Effector memory CD8-positive, alpha-beta T cell (primary cell): ENCODE measurements at places on chromosomes 7 and 10.
A peak's percentile ranks its signal among the peaks of the same experiment; 100 is the strongest.

- no peak for DNase-seq
- no peak overlapping the region for H3K27ac ChIP-seq
- no peaks in the 10 kb centered on the region for H3K36me3 ChIP-seq
- H3K4me1 ChIP-seq, result no peaks in the 10 kb centered on the region
These were observed 158.9 kb downstream of the EGFR start for GRCh38 chr7:55177589-55178261.

DNA sequence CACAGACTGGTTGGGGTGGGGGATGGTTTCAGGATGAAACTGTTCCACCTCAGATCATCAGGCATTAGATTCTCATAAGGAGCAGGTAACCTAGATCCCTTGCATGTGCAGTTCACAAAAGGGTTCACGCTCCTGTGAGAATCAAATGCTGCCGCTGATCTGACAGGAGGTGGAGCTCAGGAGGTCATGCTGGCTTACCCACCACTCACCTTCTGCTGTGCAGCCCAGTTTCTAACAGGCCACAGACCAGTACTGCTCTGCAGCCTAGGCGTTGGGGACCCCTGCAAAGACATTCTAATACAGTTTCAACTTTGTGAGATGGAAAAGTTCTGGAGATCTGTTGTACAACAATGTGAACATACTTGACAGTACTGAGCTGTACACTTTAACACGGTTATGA lies 39.9 kb downstream of the STRA8 start:
- no peak for DNase-seq
- H3K27me3 ChIP-seq, result peaks cover 14% of the 10 kb centered on the region
- H3K27ac ChIP-seq, result no peak overlapping the region
- H3K36me3 ChIP-seq, result no peaks in the 10 kb centered on the region
- H3K4me1 ChIP-seq, result no peaks in the 10 kb centered on the region

GRCh38 chr7:30922596-30922995 lies 10.9 kb downstream of the AQP1 start:
- H3K27me3 ChIP-seq, result no peaks in the 10 kb centered on the region
- H3K27ac ChIP-seq, result no peak overlapping the region
- no peaks in the 10 kb centered on the region for H3K4me1 ChIP-seq
- H3K36me3 ChIP-seq, result no peaks in the 10 kb centered on the region
- no peak for DNase-seq
- no peak overlapping the region for H3K4me3 ChIP-seq

GRCh38 chr10:35768731-35769130 lies 126.6 kb upstream of the FZD8 start:
- DNase-seq, result no peak
- H3K4me3 ChIP-seq, result no peak overlapping the region
- no peaks in the 10 kb centered on the region for H3K27me3 ChIP-seq
- H3K27ac ChIP-seq, result no peak overlapping the region
- no peaks in the 10 kb centered on the region for H3K4me1 ChIP-seq
- H3K36me3 ChIP-seq, result peaks cover 3% of the 10 kb centered on the region

DNA sequence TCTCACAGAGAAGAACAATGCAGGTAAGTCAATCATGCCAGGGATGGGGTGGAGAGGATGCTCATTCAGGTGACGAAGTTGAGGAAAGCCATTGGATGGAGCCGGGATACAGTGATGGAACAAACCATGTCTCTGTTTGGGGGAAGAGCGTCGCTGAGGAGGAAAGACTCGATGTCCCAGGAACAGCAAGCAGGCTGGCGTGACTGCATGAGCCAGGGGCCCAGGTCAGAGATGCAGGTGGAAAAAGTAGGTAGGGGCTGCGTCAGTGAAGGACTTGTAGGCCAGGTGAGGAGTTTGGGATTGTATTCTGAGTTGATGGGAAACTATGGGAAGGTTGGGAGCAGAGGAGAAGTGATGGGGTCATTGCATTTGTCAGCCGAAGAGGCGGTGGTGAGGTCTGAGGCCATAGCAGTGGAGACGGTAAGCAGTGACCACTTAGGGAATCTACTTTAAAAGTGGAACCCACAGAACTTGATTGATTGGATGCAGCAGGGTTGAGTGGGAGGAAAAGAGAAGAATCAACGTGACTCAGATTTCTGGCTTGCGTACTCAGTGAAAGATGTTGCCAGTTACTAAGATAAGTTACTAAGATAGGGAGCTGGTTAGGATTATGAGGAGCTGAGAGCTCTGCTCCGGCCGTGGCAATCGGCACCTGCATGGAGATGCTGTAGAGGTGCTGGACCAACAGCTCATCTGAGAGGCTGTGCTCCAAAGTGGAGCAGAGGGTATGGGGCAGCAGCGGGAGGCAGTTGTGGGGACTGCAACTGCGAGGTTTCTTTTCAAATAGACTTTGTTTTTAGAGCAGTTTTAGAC lies 12.5 kb upstream of the IL2RA start:
- H3K36me3 ChIP-seq, result peaks cover 6% of the 10 kb centered on the region
- H3K4me3 ChIP-seq, result peak overlapping the region; percentile 7
- peaks cover 34% of the 10 kb centered on the region for H3K27me3 ChIP-seq
- no peak overlapping the region for H3K27ac ChIP-seq

GRCh38 chr7:23207884-23208283 lies 26.0 kb downstream of the NUP42 start:
- no peaks in the 10 kb centered on the region for H3K36me3 ChIP-seq
- H3K27me3 ChIP-seq, result peaks cover 20% of the 10 kb centered on the region
- no peak overlapping the region for H3K27ac ChIP-seq
- DNase-seq, result no peak

DNA sequence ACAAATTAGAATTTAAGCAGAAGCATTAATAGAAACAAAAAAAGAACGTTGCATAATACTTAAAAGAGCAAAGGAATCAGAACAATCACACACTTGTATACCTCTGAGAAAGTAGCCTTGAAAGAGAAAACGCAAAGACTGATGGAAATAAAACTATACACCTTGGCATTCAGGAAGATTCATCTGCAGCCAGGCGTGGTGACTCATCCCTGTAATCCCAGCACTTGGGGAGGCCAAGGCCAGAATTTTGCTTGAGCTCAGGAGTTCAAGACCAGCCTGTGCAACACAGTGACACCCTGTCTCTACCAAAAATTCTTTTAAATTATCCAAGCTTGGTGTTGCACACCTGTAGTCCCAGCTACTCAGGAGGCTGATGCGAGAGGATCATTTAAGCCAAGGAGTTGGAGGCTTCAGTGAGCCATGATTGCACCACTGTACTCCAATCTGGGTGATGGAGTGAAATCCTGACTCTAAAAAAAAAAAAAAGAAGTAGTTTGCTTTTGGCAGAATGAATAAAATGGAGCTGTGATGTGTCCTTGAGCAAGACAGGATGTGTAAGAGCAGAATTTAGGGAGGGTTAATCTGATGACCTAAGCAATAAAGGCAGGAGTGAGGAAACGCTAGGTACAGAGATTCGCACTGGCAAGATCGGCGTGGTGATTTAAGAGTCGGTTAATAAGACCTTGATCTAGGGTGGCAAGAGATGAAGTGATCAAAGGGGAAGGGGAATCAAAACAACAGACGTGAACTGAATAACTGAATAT lies 75.8 kb upstream of the NRP1 start:
- no peaks in the 10 kb centered on the region for H3K36me3 ChIP-seq
- H3K27me3 ChIP-seq, result peaks cover 45% of the 10 kb centered on the region
- H3K4me1 ChIP-seq, result no peaks in the 10 kb centered on the region
- no peak overlapping the region for H3K27ac ChIP-seq
- H3K4me3 ChIP-seq, result no peak overlapping the region
- no peak for DNase-seq

DNA sequence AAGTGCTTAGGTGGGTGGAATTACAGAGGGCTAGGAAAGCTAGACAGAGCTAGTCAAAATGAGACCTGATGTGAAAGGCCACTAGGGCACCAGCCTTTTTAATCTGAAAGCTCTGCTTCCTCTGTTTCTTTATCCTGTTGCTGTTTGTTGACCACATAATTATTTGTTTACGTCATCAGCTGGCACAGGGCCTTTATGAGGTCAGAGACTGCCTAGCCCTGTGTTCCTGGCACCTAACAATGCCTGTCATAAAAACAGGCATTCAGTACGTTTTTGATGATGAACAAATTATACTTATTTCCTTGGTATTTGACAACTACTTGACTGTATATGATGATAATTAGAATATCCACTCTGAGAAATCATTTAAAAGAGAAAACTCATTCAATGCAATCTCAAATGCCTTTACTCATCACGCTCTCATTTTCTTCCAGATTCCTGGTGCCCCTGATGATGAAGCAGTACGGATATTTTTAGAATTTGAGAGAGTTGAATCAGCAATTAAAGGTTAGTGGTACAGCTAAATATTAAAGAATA lies 26.0 kb downstream of the RBM17 start:
- no peak for DNase-seq
- H3K27ac ChIP-seq, result peak overlapping the region; percentile 3
- peaks cover 3% of the 10 kb centered on the region for H3K4me1 ChIP-seq

DNA sequence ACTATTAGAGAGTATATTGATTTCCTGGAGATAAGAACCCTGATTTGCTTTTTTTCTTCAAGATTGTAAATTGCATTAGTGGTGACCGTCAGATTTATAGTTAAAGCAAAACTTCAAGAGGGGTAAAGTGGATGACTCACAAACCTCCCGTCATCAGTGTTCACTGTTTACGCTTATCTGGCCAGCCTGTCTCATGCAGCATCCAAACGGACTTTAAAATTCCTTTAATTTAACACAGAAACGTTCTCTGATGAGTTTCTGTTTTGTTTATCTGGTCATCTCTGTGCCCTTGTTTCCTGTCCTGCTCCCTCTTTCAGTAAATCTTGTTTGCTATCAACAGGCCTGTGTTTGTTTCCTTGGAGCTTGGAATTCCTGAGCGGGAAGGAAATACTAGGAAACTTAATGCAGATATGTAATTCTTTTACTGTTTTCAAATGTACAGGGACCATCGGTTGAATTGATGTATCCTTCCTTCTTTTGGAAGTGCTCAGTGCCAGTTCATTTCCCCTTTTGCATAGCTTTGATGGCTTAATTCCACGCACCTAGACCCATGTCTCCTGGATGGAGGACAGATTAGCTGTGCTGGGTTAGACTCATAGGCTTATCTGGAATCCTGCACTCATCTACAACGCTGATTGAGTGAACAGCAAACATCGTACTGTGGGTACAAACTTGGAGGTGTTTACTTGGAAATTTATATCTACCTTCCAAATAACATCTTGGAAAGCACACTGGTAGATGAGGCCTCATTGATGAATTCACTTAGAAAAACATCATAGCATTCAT lies 21.3 kb downstream of the PTPRE start:
- no peak for DNase-seq
- no peaks in the 10 kb centered on the region for H3K4me1 ChIP-seq
- no peak overlapping the region for H3K4me3 ChIP-seq
- H3K27me3 ChIP-seq, result no peaks in the 10 kb centered on the region
- no peak overlapping the region for H3K27ac ChIP-seq
- H3K36me3 ChIP-seq, result no peaks in the 10 kb centered on the region

DNA sequence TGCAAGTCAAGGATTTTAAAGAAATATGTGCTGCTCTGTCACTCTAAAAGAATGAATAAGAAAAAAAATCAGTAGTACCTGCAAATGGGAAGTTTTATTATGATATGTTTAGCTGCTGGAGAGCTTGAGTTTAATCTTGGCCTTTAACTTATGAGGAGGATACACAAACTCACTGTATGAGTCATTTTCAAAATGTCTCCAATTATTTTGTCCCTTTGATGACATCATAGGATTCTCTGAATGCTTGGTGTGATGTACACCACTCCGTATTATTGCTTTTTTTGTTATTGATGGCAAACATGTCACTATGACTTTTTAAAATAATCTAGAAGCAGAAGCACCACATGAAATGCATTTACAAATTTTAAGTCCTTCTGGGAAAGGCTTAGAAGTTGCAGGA lies 125.8 kb downstream of the RALA start:
- no peak overlapping the region for H3K4me3 ChIP-seq
- no peak overlapping the region for H3K27ac ChIP-seq
- H3K27me3 ChIP-seq, result no peaks in the 10 kb centered on the region
- DNase-seq, result no peak

DNA sequence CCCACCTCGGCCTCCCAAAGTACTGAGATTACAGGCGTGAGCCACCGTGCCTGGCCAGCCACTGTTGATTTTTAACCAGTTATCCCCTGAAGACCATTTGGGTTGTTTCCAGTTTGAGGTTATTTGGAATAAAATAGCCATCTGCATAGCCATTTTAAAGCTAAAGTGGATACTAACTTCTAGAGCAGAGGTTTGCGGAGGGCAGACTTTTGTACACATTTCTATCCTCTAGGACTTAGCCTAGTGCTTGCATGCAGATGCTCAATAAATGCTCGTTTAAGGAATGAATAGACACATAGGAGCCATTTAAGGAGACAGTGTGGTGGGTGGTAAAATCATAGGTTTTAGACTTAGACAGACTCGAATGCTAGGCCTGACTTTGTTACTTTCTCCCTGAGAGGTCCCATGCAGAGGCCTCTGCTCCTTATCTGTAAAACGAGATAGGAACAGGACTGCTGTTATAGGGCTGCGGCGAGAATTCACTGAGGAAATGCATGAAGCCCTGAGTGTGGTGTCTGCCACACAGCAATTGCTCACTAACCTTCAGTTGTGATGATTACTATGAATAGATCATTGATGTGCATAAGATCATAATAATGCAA lies 75.9 kb downstream of the PFKFB3 start:
- peaks cover 12% of the 10 kb centered on the region for H3K36me3 ChIP-seq
- no peak overlapping the region for H3K27ac ChIP-seq
- no peaks in the 10 kb centered on the region for H3K27me3 ChIP-seq
- H3K4me1 ChIP-seq, result peaks cover 15% of the 10 kb centered on the region
- DNase-seq, result no peak

DNA sequence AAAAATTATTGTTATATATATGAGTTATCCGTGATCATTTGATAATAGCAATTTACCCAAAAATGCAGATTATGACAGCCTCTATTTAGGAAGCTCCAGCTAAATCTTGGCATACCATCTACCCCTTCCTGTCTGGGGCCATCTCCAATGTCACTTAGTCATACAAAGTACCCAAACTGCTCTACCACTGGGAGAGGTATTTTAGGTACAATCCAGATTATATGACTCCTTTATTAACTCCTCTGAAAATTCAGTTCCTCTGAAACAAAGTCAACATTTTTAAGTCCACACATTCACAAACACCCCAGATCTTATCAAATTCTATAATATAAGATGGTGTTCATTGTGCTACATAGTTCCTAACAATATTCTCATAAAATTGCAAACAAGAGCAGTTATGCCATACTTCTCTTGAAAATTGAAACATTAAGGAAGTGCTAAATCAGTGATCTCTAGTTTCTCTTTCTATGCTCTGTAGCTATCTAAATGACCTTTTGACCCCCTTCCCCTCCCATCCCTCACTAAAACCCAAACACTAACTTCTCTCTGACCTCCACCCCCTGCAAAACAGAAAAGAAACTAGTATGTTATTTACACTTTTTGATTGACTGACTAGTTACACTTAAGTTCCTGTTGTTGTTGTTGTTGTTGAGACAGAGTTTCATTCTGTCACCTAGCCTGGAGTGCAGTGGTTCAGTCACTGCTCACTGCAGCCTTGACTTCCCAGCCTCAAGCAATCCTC lies 16.4 kb downstream of the HOXA1 start:
- H3K27me3 ChIP-seq, result peaks cover 6% of the 10 kb centered on the region
- no peak overlapping the region for H3K4me3 ChIP-seq
- H3K27ac ChIP-seq, result no peak overlapping the region
- H3K4me1 ChIP-seq, result no peaks in the 10 kb centered on the region
- no peaks in the 10 kb centered on the region for H3K36me3 ChIP-seq
- no peak for DNase-seq
